Trophoblast cell (in vitro differentiated cells and primary cell): ENCODE measurements at places on chromosomes 6 and 20.

- no peaks in the 10 kb centered on the region for H3K4me1 ChIP-seq
- no peak overlapping the region for H3K27ac ChIP-seq
- H3K36me3 ChIP-seq, result no peaks in the 10 kb centered on the region
- H3K4me3 ChIP-seq, result no peak overlapping the region
Measured at GRCh38 chr6:42532038-42532669, 31.7 kb upstream of the UBR2 start.

GRCh38 chr6:87283461-87283860 is 38.9 kb upstream of the SMIM8 start:
- DNase-seq, result no peak
- H3K36me3 ChIP-seq, result no peaks in the 10 kb centered on the region
- H3K27ac ChIP-seq, result no peak overlapping the region

DNA sequence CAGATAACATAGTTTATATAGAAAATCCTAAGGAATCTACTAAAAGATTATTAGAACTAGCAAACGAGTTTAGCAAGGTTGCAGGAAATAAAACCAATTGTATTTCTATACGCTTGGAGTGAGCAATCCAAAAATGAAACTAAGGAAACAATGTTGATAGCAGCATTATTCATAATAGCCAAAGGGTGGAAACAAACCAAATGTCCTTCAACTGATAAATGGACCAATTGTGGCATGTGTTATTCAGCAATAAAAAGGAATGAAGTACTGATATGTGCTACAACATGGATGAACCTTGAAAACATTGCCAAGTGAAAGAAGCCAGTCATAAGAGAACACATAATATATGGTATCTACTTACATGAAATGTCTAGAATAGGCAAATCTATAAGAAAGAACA is 101.0 kb upstream of the VSTM2L start:
- H3K36me3 ChIP-seq, result peaks cover 9% of the 10 kb centered on the region
- no peaks in the 10 kb centered on the region for H3K4me1 ChIP-seq
- no peak overlapping the region for H3K27ac ChIP-seq
- H3K27me3 ChIP-seq, result no peaks in the 10 kb centered on the region

DNA sequence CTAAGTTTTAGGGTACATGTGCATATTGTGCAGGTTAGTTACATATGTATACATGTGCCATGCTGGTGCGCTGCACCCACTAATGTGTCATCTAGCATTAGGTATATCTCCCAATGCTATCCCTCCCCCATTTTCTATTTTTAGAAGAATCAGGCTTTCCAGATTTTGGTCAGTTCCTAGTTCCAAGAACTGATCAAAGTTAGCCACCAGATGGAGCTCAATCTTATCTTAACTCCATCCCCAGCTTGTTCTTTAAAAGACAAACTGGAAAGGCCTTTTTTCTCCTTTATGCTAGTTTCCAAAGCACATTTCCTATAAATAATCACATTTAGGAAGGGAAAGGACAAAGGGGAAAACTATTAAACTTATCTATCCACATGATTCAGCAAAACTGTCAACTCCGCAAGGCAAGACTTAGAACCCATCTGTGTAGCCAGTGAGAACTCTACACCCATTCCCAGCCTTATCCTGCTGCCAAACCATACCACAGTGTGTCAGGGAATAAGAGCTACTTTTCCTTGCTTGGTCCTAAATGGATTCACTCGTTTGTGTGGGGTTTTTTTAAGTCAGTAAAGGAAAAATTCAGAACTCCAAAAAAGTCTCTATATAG is 22.8 kb upstream of the KHDC1 start:
- DNase-seq, result peak; percentile 69
- no peaks in the 10 kb centered on the region for H3K4me1 ChIP-seq
- H3K27ac ChIP-seq, result no peak overlapping the region
- no peaks in the 10 kb centered on the region for H3K36me3 ChIP-seq
- no peak overlapping the region for H3K4me3 ChIP-seq

DNA sequence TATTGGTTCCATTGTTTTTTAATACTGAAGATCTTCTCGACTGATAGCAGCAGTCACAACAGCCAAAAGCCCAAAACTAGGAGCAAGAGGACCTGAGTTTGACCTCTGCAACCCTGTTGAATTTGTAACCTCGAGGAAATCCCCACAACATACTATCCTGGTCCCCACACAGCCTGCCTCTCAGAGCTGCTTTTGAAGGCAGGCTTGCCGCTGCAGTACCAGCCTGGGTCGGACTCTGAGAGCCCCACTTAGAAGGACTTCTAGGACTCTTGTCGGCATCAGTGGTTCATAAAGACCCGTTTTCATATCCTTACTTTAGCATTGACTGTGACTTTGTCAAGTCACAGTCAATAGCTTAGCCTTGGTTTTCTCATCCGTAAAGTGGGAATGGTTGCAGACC is 49.3 kb downstream of the EBF4 start:
- H3K27ac ChIP-seq, result no peak overlapping the region
- H3K4me1 ChIP-seq, result no peaks in the 10 kb centered on the region

DNA sequence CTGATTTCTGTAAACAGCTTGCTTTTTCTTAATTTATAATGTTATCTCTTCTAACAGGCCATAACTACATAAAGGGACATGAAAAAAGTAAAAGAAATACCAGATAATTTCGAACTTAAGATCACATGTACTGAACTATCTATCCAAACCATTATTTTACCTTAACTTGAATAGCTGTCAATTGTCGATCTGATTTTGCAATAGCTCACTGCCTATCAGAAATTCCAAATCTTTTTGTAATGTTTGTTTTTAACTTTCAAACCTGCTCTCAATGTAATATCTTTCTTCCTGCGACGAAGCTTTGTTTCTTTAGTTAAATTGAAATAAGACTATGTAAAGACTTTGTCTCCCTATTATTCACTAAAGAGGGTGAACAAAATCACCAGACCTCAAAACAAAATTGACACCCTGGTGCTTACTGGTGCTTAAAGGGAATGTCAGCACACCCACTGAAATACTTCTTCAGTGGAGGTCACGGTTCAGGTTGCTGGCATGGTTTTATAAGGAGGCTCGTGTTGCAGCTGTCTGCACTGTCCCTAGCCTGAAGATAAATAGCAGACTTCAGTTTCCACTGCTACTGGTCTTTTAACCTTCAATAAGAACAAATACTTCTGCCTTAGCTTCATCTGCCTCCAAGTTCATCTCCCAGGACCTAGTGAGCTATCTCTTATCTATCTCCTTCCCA is 117.5 kb upstream of the QKI start:
- H3K36me3 ChIP-seq, result no peaks in the 10 kb centered on the region
- H3K27ac ChIP-seq, result no peak overlapping the region
- no peaks in the 10 kb centered on the region for H3K27me3 ChIP-seq
- no peaks in the 10 kb centered on the region for H3K4me1 ChIP-seq

DNA sequence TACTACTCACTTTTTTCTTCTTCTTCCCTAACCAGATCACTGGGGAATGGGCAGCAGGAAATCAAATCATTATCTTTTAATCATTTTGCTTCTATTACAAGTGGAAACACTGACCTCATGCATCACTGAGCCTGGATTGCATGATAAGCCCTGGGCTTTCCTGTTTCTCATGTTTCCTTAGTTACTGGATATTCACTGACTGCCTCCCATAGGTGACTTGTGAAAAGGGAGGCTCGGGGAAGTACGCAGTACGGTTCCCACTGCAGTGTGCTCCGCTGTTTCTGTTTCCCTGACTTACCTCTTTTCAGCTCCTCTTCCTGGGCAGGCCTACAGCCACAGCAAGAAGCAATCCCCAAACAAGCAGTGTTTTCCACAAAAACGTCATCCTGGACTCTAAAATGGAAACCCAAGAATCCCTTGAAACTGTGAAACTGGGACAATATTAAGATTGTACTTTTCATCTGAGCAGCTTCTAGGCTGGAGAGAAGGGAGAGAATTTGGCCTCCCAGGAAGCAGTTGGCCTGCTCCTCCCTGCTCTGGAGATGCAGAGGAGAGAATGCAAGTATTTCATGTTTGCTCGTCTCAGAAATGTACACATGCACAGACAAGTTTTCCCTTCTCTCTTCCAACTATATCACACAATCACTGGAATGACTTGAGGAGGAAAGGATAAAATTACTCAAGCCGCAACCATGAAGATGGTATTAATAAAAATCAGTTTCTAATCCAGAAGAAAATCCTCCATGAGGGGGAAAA is 13.1 kb downstream of the BTNL2 start:
- no peak overlapping the region for H3K4me3 ChIP-seq
- peaks cover 2% of the 10 kb centered on the region for H3K4me1 ChIP-seq
- H3K27me3 ChIP-seq, result no peaks in the 10 kb centered on the region
